ENCODE measurements at places on chromosomes 2 and 18.

DNA sequence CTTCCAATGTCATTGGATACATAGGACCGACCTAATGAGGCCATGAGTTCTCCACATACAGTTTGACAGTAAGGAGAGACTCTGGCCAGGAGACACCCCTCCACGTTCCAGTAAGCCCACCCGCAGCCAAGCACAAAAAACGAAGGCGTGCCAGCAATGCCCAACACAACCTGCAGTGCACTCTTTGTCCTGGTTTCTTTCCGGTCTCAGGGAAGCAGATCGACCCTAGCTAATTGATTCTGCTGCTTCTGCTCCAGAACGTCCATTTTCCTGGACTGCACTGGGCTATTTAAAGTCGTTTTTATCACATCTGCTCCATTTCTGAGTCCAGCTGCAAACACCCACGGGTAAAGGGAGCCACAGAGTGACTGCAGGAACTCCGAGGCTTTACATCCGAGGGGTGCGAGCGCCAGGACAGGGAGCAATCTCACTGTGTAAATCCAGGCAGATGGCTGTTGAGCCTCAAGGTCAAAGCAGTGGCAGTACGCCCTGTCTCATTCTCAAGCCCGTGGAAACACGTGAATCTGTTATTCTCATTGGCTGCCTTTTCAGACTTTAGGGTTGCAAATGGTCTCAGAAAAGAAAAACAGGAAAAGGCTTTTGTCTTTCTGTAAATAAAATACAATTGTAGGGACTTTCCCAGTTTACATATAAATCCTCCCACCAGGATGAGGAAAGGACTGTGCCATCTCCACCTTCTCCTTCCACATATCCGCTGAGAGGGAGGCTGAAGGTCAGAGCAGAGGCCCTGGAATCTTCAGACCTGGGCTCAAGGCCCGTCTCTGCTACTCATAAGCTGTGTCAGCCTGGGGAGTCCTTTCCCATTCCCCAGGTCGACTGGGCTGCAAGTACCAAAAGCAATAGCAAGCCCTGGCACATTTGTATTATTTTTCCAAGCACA lies 40.7 kb downstream of the TMEM163 start:
- no peak for DNase-seq

- DNase-seq, result no peak
Observed at GRCh38 chr18:41992066-41992465, 37.0 kb downstream of the PIK3C3 start.

- no peak for DNase-seq
Observed at GRCh38 chr2:23545811-23546210, 160.8 kb downstream of the KLHL29 start.

GRCh38 chr2:189982780-189983394 lies 79.6 kb downstream of the MSTN start:
- no peak for DNase-seq

DNA sequence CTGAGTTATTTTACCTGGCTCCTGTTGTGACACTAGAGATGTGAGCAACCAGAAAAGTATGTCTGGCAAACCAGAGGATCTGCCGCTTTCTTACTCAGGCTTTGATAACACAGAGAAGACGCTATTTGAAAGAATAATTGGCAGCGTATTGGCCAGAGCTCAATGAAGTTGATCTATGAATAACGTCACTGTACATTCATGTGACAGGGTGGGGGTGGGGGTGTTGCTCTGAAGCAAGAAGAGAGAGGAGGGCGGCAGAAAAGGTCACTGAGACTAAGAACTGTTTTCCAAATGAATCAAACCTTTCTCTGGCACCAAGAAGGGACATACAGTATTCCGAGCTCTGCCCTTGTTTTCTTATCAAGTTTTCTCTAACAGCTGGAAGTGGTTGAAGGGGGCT lies 1.7 kb upstream of the ONECUT2 start:
- no peak for DNase-seq

DNA sequence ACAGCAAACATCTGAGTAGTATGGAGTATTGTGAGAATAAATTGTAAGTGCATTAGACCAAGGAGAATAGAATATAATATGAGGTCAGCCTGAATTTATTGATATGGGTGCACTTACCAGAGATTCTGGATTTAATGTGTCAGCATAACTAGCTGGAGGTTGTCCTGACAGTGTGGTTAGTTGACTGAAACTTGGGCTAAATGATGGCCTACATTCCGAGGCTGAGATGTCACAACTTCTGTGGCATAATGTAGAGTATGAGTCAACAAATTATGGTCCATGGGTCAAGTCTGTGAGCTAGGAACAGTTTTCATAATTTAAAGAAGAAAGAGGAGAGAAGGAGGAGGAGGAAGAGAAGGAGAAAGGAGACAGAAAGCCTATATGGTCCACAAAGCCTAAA lies 127.6 kb downstream of the QPCT start:
- DNase-seq, result no peak

Data from activated CD4-positive, CD25-positive, alpha-beta regulatory T cell (primary cell).